ENCODE measurements at places on chromosomes 12 and 14. TPM values are rescaled to one million over a fixed set of nuclear protein-coding genes. Genes with fewer than 3 reads are reported as not detected.

DNA sequence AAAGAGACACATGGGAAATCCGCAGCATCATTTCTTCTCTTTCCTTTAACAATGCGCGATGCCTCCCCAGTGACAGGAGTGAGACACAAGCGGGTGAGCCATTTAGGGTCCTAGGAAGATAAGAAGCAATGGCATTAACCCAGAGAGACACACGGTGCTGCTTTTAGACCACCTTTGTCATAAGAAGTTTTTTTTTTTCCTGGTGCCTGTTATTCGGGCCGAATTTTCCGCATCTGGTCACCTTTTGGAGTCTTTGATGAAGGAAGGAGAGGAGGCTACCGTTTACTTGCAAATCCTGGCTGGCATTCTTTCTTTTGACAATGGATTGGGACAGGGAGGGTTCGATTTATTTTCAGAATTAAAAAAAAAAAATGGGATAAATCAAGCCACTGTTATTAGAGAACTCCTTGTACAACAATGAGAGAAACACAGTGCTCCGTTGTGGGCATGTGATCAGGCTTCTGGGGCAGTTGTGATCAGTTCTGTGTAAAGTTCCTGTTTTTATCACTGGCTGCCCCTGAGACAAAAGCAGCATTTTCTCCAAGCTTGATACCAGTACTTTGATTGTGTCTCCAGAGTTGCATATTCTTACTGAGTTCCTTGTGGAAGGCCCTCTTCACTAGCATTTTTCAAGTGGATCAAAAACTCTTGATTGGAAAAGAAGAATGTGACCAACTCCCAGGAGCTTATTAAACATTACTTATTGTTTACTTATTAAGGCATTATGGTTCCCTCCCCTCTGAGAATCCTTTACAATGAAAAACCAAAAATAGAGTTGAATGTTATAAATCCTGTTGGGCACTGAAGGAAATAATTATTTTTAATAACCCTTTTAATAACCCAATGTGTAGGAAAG is 1.1 kb downstream of the DIP2B start:
- peaks cover 2% of the 10 kb centered on the region for H3K27me3 ChIP-seq
- peak overlapping the region; percentile 95 for H3K4me3 ChIP-seq
- peaks cover 5% of the 10 kb centered on the region for H3K36me3 ChIP-seq
- no peak for DNase-seq
- H3K4me1 ChIP-seq = peaks cover 53% of the 10 kb centered on the region

DNA sequence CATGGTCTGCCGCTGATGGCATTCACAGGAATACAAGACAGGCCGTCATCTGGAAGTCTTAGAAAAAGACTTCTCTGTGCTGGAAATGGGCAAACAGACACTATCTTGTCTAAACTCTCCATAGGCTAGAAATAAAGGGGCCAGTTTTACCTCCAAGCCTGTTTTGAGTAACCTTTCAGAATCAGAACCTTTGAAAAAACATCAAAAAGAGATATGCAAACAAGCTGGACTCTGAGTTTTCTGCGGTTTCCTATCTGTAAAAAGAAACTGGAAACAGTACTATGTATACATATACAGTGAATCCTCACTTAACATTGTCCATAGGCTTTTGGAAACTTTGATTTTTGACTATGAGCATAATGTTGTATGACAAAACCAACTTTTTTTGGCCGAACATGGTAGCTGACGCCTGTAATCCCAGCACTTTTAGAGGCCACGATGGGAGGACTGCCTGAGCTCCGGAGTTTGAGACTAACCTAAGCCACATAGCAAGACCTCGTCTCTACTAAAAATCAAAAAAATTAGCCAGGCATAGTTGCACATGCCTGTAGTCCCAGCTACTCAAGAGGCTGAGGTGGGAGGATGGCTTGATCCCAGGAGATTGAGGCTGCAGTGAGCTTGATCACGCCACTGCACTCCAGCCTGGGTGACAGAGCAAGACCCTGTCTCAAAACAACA is 92.9 kb upstream of the MAX start:
- peaks cover 4% of the 10 kb centered on the region for H3K36me3 ChIP-seq
- H3K27me3 ChIP-seq = peaks cover 3% of the 10 kb centered on the region
- no peak for DNase-seq
- no peak overlapping the region for H3K4me3 ChIP-seq

DNA sequence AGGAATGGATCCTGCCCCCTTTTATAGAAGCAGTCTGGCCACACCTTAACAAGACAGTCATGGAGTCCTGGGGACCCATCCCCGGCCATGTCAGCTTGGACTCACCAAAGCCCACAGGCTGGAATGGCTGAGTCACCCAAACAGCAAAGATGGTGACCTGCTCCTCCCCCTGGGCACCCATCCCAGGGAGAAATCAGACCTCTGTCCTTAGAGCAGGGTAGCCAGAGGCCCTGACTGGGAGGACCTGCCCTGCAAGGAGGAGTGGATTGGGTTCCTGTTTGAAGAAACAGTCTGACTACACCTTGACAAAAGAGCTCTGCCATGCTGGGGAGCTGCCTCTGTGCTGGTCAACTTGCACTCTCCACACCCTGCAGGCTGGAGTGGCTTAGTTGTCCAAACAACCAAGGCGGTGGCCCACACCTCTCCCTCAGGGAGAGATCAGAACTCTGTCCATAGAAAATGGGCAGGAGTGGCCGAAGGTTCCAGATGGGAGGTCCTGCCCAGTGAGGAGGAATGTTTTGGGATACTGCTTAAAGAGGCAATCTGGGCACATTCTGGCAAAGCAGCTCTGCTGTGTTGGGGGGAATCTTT is 16.6 kb downstream of the MGP start:
- H3K27me3 ChIP-seq = no peaks in the 10 kb centered on the region
- no peaks in the 10 kb centered on the region for H3K36me3 ChIP-seq
- H3K4me1 ChIP-seq = no peaks in the 10 kb centered on the region
- H3K4me3 ChIP-seq = no peak overlapping the region
- H3K27ac ChIP-seq = no peak overlapping the region
- no peak for DNase-seq

GRCh38 chr14:36834293-36834692 is 172.6 kb downstream of the PAX9 start:
- H3K4me1 ChIP-seq = no peaks in the 10 kb centered on the region
- no peak overlapping the region for H3K4me3 ChIP-seq
- H3K36me3 ChIP-seq = no peaks in the 10 kb centered on the region
- H3K27ac ChIP-seq = no peak overlapping the region
- H3K27me3 ChIP-seq = peaks cover 2% of the 10 kb centered on the region
- DNase-seq = no peak

- peaks cover 33% of the 10 kb centered on the region for H3K4me1 ChIP-seq
- peak overlapping the region; percentile 27 for H3K4me3 ChIP-seq
- peak; percentile 39 for DNase-seq
- H3K27ac ChIP-seq = peak overlapping the region; percentile 96
- H3K27me3 ChIP-seq = no peaks in the 10 kb centered on the region
Observed at GRCh38 chr14:95480109-95480886, 36.2 kb downstream of the SYNE3 start.

DNA sequence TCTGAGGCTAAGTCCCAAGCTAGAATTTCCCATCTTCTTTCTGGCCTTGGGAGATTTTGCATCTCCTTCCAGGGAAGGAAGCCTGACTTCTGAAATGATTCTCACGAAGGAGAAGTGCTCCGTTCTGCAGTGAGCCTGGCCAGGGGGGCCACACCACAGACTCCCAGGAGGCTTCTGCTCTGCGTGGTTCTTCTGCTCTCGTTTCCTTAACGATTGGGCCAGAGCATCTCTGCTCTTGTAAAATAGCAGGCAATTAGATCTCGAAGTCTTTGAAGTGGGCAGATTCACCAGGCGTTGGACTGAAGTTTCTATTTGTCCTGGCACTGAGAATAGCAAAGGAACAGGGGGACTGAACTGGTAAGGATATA is 6.7 kb upstream of the BATF start:
- H3K4me3 ChIP-seq = peak overlapping the region; percentile 44
- no peak for DNase-seq
- H3K27ac ChIP-seq = peak overlapping the region; percentile 47
- H3K4me1 ChIP-seq = peaks cover 50% of the 10 kb centered on the region
- peaks cover 8% of the 10 kb centered on the region for H3K36me3 ChIP-seq
- no peaks in the 10 kb centered on the region for H3K27me3 ChIP-seq

- no peaks in the 10 kb centered on the region for H3K27me3 ChIP-seq
- peaks cover 12% of the 10 kb centered on the region for H3K36me3 ChIP-seq
- H3K27ac ChIP-seq = peak overlapping the region; percentile 16
Observed at GRCh38 chr12:21301-22189, 45.0 kb upstream of the IQSEC3 start.

ERP29 gene
- total RNA-seq = 60.9 TPM

TRIP11 gene
- total RNA-seq = 36.5 TPM

All from activated T-helper 1 cell treated with anti-CD3 and anti-CD28 coated beads, Interleukin-12 subunit alpha, Interleukin-12 subunit beta, Interleukin-2, Interleukin-4 antibody, amounts not matched to agents 30 ng/mL and 10 ng/mL and 1 ng/mL, durations not matched to agents 14 hours and 24 hours and 36 hours (primary cell).